Cortex of kidney (tissue), 1 donor: ENCODE measurements at places on chromosomes 5 and 9.

GRCh38 chr5:43063721-43064171 lies 23.6 kb upstream of the ANXA2R start:
- no peak for DNase-seq

DNA sequence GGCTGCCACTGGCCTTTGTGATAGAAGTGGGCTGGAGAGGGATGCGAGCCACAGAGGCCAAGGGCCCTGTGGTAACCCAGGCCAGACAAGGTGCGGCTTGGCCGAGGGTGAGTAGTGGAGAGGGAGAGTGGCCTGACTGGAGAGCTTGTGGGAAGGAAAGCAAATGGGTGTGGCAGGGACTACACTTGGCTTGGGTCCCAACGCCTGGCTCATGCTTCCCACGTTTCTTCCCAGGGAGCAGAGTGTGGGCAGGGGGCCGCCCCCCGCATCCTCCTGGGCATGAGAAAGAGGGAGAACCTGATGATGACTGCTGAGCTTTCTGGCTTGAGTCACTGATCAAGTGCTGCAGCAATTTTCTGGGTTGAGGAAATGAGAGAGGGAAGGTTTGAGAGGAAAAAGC lies 95.7 kb downstream of the ANKH start:
- no peak for DNase-seq

DNA sequence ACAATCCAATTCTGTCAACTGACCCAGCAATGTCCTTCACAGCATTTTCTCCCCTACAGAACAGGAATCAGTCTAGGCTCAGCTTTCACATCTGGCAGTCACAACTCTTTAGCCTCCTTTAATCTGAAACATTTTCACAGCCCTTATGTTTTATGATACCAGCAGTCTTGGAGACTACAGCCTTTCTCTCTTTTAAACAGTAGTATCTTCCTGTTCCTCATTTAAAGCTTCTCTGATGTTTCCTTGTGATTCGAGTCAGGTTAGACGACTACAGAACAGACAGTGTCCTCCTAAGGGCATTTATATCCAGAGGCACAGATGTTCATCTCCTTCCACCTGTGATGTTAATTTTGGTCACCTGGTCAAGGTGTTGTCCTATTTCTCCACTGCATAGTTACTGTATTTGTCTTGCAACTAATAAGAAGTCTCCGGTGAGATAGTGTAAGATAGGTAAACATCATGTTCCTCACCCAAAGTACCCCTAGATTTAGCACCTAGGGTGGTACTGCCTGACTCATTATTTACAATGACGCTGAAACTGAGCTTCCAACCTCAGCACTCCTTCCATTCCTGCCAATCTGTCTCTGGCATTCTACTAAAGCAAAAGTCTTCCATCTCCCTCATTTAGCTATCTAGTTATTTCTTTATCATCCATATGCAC lies 20.7 kb downstream of the TTC39B start:
- no peak for DNase-seq

DNA sequence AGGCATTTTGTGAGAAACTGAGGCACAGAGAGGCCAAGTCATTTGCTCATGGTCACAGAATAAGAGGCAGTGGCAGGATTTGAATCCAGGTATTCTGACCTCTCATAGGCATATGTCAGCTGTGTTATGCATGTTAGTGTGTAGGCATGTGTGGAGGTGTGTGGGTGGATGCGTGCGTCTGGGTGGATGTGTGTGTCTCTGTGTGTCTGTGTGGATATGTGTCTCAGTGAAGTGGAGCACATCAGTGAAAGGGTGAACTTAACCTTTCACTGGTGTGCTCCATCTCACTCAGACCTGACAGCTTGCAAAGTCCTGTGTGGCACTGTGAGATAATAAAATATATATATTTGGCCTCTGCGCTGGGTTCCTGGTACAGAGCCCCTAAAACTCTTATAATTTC lies 32.0 kb upstream of the SMU1 start:
- DNase-seq, result no peak

GRCh38 chr5:94627191-94627590 lies 8.7 kb downstream of the SLF1 start:
- no peak for DNase-seq

- DNase-seq, result no peak
These were observed 34.1 kb upstream of the LRRC14B start for GRCh38 chr5:157126-157715.

- no peak for DNase-seq
These were observed 19.5 kb upstream of the GOLGA1 start for GRCh38 chr9:124960409-124960752.

- DNase-seq, result no peak
These were observed 53.8 kb upstream of the TSLP start for GRCh38 chr5:111017731-111018130.

GRCh38 chr5:109695005-109695926 lies 5.5 kb downstream of the MAN2A1 start:
- no peak for DNase-seq

GRCh38 chr5:149639737-149640136 lies 58.4 kb downstream of the ARHGEF37 start:
- DNase-seq, result no peak
